Central memory CD8-positive, alpha-beta T cell (primary cell): ENCODE measurements at places on chromosomes 12 and 14.

DNA sequence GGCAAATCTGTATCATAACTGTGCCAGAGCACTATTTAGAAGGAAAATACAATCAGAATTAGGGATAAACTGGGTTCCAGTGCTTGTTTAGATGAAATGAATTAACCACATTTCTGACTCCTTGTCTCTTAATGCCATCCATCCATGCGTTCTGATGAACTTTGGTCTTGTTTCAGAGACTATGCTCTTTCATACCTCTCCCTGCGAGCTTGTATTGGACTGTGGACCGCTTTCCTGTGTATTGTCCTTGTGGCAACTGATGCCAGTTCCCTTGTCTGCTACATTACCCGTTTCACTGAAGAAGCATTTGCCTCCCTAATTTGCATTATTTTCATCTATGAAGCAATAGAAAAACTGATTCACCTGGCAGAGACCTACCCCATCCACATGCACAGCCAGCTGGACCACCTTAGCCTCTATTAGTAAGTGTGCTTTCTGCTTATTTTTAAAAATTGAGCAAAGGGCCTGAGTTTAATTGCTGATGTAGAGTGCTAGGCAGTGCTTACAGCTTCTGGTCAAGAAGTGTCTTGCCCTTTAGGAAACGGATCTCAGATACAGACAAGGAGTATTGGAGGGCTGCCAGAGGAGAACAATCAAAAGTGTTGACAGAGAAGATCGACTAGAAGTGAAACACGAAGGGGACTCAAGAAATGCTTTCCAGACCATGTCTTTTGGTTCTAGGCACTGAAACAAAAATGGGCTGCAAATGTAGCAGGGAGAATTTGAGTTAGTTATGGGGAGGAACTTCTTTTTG, 46.7 kb downstream of the SLC4A8 start:
- DNase-seq = no peak

DNA sequence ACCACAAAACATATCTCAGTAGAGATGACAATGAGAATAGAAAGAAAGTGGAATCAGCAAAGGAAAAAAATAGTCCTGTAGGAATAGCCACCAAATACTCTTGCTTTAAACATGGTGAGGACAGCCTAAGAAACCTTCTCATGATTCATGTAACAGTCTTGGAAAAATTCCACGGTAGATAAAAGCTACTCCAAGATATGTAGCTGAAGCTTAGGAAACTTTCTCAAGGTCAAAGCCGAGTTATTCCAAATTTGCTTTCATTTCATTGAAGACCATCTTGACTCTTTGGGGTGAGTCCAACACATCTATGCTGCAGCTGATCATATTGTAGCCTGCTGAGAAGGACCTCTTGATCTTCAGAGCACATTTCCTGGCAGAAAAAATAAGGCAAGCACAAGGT, 157.6 kb downstream of the PAH start:
- no peak for DNase-seq

- no peak for DNase-seq
Observed at GRCh38 chr12:62263966-62264365, 3.8 kb downstream of the USP15 start.

GRCh38 chr12:45232146-45232755, 16.4 kb downstream of the ANO6 start:
- DNase-seq = no peak

DNA sequence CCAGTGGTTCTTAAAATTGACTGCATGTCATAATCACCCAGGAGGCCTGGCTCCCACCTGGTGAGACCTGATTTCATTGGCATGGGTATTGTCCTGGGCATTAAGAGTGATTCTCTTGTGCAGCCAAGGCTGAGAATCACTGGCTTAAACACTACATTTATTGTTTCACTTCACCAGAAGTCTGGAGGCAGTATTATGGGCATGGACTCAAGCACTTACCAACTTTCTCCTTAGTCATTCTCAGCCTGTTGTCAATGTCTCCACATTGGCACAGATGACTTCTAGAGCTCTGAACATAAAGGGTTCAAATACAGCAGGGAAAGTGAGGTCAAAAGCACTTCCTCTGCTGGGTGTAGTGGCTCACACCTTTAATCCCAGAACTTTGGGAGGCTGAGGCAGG, 25.6 kb upstream of the GCH1 start:
- DNase-seq = no peak

- no peak for DNase-seq
Observed at GRCh38 chr12:46667551-46667950, 158.2 kb downstream of the SLC38A4 start.

DNA sequence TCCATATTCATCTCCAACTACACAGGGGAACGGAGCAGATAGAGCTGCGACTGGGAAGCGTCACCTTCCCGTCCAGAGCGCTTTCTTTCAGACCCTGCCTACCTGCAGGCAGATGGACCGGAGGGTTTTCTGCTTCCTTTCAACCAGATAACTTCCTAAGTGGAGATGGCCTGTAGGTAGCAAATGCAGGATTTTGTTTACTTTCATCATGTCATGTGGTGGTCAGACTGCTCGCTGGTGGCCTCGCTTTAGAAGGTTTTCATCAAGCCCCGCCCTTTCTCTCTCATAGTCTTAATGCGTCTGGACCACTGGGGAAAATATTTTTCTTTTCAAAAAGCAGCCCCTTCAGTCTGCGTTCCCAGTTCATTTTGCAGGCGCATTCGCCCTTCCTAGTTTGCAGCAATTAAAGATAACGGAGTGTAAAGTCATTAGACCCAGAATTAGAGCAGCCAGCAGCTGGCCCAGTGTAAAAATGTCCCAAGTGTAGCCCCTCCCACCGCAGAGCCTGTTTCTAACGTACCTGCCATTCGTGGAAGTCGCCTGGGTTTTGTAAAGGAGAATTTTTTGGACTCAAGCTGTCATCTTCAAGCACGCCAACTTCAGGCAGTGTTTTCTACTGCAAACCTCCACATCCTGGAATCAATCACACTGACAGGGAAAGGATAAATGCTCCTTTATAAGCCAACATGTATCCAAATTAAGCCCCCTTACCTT, 68.9 kb downstream of the TESC start:
- no peak for DNase-seq

- no peak for DNase-seq
Observed at GRCh38 chr14:75205591-75205990, 29.2 kb upstream of the TMED10 start.

DNA sequence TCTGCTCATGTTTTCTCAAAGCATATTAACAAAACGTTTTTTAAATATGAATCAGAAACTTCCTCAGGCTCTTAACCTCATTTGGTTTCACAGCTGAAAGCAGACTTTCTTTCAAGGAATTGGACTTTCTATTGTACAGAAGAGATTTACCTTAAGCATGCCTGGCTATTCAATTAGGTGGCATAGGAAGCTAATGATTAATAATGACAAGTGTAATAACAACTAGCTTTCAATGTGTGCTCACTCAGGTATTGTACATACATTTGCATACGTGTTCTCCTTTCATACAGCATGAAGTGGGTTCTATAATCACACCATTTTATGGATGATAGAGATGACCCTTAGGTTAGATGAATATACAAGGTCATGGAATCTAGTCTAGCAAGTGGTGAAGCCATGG, 115.7 kb downstream of the ANO6 start:
- DNase-seq = no peak
